ENCODE measurements at places on chromosomes 7 and 10.
A peak's percentile ranks its signal among the peaks of the same experiment; 100 is the strongest.

- no peak for DNase-seq
Measured at GRCh38 chr10:88149906-88150305, 286.5 kb downstream of the PTEN start.

- DNase-seq = peak; percentile 29
Measured at GRCh38 chr10:113326160-113327111, 226.4 kb upstream of the HABP2 start.

DNA sequence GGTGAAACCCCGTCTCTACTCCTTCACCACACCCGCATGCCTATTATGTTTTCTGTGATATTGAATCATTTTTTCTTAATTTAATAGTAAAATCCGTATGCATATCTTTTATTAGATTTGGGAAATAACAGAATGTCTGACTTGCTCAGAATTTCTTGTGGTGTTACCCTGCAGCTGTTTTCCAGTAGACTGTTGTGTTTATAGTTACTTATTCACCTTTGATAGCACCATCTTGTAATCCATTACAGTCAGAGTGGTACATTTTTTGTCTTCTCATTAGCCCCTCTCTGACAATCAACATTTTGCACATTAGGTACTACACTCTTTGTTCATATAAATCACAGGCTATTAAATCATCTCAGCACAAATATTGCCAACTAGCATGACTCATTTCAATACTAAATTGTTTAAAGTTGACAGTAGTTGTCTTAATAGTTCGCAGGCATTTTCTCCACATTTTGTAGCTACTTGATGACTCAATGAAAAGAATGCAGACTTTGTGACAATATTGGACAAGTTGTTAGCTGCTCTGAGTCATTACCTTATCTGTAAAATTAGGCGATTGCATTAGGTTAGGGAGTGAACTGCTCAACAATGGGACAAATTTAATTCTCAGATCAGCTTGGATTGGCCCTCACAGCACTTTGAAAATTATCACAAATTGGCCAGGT, 17.8 kb upstream of the SLC16A12 start:
- DNase-seq = no peak

GRCh38 chr10:96122824-96123223, 7.3 kb upstream of the ZNF518A start:
- DNase-seq = no peak

DNA sequence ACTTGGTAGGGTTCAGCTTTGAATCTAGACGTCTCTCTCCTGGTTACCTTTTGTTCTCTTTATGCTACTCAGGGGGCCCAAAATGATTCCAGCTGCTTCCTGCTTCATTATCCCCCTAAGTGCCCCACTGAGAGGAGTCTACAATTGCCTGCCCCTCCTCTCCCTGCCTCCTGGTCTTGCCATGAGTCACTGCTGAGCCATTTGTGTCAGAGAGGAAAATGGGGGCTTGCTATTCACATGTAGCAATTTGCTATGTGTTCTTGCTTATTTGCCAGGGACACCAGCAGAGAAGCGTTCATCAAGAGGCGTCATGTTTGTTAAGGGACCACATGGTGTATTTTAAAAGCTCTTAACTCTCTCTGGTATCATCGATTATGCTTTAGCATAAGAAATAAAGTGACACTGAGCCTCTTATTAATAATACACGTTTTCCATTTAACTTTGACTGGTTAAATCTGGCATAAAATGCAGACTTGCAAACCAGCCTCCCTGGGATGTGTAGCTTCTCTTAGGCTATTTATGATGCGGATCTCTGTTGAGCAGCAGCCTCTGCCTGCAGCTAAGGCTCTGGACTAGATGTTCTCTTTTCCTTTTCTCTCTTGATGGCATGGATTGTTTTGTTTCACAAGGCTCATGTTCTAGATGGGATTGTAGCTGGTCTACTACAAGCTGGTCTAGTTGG, 239.3 kb downstream of the AUTS2 start:
- DNase-seq = no peak

DNA sequence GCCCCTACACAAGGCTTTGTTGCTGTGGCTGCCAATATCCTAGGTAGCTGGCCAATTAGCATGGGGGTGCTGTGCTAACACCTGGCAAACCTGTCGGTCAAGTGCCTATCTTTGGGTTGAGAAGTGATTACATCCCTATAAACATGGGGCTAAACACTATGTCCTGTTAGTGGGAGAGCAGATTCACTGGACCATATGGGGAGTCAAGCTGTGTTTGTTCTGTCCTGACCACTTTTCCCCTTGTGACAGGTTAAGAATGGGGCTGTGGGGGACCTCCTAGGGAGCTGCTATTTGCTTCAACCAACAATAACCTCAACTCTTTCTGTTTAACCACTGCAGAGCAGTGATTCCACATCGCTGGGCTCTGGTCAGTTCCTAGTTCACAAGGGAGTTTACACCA, 151.5 kb upstream of the AOAH start:
- DNase-seq = no peak

DNA sequence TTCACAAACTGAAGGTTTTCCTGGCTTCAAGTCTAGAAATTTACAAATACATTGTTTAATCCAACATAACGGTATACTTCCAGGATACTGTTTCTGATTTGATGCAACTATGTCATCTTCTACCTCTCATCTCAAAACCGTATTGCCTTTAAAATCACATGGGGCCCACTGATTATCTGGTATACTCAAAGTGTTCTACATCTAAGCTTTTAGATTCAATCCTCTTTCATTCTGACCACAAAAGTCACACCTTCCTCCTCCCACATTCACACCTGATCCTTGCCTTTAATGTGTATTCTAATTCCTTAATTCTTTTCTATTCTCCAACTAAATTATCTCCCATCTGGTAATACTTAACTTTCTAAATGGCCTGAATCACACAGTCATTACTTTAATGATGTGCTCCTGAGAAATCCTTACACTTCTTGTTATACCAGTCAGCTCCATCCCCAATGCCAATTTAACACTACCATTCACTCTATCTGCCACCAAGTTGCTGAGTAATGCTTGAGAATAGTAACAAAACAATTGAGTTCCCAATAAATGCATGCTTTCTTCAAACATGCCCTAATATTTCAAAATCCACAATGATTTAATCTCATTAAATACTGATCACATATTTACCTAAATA, 13.0 kb downstream of the ATAD1 start:
- no peak for DNase-seq

GRCh38 chr10:60123668-60124067, 217.3 kb upstream of the CCDC6 start:
- no peak for DNase-seq

GRCh38 chr10:110226926-110227641, 19.7 kb downstream of the MXI1 start:
- peak; percentile 88 for DNase-seq

GRCh38 chr10:53598914-53599313, 826.3 kb upstream of the MBL2 start:
- DNase-seq = no peak

DNA sequence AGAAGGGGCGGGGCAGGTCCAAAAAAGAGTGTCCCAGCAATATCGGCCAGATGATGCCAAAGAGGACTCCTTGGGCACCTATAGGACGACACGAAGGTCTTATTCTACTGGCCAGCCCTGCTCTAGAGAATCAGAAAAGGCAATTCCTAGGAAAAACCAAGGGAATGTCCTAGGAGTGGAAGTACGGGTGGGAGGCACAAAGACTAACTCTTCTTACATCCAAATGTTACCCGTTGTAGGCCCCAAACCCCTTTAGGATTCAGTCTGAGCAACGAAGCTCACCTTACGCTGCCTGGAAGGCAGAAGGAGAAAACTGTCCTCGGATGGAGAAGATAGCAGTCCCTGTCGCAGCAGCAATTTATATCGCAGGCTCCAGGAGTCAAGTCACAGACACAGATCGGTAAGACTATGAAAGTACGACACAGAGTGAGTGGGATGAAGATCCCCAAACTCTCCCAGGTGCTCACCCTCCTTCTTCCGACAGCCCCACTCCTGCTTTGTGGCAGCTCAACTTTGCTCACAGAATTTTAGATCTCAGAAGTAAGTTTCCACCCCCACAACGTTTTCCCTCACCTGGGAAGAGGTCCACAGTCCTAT, 558 bp downstream of the TCTN3 start:
- no peak for DNase-seq

- DNase-seq = no peak
Measured at GRCh38 chr10:102444851-102445250, 6.5 kb downstream of the C10orf95 start.

Measured in GM13976 (cell line).